ENCODE measurements at places on chromosomes 5 and 9.

GRCh38 chr5:165325221-165325620, 1819.8 kb downstream of the MAT2B start:
- DNase-seq, result no peak

GRCh38 chr9:27528886-27529315, 713 bp downstream of the MOB3B start:
- DNase-seq, result no peak

- DNase-seq, result no peak
Measured at GRCh38 chr5:13934921-13935320, 9.6 kb downstream of the DNAH5 start.

DNA sequence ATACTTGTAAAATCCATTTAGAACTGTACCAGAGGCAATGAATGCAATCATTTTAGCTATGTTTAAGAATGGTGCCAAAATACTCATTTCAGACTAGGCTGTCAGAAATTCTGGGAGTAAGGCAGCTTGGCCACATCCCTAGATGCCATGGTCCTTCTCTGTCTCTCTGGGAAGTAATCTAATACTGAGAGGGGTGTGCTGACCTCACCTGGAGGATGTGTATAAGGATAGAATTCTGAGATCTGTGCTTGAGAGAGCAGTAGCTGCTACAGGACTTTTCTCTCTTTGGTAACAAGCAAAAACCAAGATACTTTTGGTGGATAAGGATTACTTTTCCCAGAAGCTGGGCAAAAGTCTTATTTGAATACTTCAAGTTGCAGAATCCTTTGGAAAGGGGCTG, 68.1 kb upstream of the MRPS30 start:
- no peak for DNase-seq

GRCh38 chr9:31519011-31519410, 865.4 kb upstream of the ACO1 start:
- no peak for DNase-seq

- no peak for DNase-seq
Measured at GRCh38 chr9:134295746-134296250, 30.5 kb upstream of the RXRA start.

GRCh38 chr9:133583586-133583985, 25.6 kb downstream of the FAM163B start:
- DNase-seq, result no peak
